NCI-H2107 (cell line): ENCODE measurements at places on chromosomes 6 and 20.

DNA sequence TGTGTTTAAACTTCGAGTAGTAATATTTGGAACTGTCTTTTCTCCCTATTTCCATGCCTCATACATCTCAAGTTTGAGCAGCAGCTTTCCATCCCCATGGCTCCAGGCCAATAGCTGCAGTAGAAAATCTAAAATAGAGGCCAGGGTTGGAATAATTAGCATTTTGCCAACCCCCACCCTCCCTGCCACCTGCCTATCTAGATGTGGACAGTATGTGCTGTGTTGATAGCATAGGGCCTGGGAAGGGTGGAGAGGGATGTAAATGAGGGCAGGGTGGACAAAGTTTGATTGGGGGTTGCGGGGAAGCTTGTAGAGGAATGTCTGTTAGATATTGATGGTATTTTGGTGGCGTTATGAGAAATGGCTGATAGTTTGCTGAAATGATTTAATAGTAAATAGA, 5.6 kb downstream of the TOP1 start:
- DNase-seq = no peak

GRCh38 chr6:47195011-47195650, 114.6 kb downstream of the TNFRSF21 start:
- no peak for DNase-seq

GRCh38 chr6:24666097-24666640, 530 bp downstream of the TDP2 start:
- no peak for DNase-seq

DNA sequence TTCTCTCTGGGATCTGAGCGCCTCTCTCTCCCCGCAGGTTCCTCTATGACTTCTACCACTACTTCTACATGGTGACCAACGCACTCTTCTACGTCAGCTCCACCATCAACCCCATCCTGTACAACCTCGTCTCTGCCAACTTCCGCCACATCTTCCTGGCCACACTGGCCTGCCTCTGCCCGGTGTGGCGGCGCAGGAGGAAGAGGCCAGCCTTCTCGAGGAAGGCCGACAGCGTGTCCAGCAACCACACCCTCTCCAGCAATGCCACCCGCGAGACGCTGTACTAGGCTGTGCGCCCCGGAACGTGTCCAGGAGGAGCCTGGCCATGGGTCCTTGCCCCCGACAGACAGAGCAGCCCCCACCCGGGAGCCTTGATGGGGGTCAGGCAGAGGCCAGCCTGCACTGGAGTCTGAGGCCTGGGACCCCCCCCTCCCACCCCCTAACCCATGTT, 36.3 kb upstream of the MRGBP start:
- no peak for DNase-seq

DNA sequence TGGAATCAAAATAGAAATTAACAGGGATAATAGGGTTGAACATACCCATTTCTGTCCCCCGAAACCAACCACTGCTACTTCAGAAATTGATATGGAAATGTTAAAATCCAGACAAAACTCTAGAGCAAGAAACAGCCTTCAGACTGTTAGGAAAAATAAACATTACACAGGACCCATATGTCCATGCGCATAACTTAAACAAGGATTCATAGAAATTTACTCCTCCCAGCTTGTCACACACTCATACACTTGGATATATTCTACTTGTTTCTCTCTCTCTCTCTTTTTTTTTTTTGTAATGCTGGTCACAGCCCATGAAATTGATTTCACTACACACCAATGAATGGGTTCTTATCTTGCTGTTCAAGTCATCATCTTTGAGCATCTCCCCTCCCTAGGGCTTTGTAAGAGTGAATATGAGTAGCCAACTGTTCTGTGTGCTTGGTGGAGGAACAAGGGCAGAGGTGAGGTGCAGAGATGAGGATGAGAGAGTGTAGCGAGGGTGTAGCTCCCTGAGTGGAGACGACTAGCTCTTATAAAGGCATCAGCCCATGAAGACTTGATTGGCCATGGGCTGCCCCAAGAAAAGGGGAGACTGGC, 61.8 kb upstream of the MLN start:
- no peak for DNase-seq

- no peak for DNase-seq
Measured at GRCh38 chr6:11724286-11724685, 54.3 kb downstream of the ADTRP start.

DNA sequence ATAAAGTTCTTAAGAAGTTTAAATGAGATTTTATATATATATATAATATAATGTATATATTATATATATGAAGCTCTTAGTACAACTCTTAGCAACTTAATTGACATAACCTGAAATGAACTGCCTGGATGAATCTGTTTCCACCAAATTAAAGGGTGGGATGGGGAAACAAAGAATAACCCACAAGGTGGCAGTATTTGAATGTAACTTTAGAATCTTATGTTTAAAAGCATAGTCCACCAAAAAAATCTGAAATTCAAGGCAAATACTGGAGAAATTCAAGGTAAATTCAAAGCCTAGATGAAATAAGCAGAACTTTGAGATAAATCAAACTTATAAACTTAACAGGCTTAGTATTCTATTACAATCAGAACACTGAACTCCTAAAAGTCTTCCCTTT, 4.4 kb upstream of the IBTK start:
- DNase-seq = no peak

DNA sequence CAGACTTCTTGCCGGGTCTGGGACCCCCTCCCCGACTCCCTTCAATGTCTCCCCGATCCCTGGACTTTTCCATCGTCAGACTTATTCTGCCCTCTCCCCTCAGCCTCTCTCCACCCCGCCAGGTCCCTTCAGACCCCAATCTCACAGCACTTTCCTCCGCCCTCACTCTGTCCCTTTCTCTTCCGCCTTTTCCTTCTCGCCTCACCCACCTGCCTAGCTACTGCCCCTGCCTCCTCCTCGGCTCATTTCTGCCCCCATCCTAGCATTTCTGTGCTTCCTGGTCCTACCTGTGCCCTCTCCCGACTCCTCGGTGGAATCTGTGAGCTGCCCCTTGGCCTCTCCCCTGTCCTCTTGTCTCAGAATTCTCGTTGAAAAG, 616 bp downstream of the CHMP4B start:
- no peak for DNase-seq

DNA sequence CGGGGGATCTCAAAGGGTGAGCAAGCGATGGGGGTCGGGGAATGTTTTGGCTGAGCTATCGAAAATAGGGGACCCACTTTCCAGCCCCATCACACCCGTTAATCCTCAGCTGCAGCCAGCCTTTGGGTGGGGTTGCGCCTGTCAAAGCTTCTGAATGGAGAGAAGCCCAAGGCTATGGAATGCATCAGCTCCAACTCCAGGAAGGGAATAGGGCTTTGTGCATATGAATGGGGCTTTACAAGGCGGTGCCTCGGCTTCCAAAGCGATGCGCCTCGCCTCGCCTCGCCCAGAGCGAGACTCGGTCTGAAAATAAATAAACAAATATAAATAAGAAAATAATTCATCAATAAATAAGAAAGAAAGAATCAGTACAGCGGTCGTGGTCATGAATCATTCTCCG, 751.4 kb upstream of the DEFB115 start:
- no peak for DNase-seq

GRCh38 chr6:89033461-89033860, 47.1 kb upstream of the PNRC1 start:
- DNase-seq = no peak

- DNase-seq = no peak
Measured at GRCh38 chr20:41657655-41658054, 39.5 kb upstream of the CHD6 start.

GRCh38 chr20:21175433-21175832, 49.6 kb downstream of the KIZ start:
- no peak for DNase-seq

DNA sequence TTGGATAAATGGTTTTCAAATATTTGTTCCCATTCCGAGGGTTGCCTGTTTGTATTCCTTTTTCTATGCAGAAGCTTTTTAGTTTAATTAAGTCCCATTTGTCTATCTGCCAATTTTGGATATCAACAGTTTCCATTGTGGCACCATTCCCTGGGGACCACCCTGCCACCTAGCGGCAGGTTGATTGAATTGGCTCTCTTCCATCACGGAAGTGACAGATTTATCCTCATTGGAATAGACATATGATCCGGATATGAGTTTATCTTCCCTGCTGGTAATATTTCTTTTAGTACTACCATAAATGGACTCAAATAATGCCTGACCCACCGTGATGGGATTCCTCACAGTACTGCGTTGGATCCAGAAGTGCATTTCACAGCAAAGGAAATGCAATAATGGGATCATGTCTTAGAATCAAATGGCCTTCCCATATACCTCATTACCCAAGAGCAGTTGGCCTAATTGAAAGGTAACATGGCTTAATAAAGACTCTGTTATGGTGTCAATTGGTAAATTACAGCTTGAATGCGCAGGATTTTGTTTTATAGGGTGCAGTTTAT, 327.0 kb downstream of the BMP2 start:
- DNase-seq = no peak

DNA sequence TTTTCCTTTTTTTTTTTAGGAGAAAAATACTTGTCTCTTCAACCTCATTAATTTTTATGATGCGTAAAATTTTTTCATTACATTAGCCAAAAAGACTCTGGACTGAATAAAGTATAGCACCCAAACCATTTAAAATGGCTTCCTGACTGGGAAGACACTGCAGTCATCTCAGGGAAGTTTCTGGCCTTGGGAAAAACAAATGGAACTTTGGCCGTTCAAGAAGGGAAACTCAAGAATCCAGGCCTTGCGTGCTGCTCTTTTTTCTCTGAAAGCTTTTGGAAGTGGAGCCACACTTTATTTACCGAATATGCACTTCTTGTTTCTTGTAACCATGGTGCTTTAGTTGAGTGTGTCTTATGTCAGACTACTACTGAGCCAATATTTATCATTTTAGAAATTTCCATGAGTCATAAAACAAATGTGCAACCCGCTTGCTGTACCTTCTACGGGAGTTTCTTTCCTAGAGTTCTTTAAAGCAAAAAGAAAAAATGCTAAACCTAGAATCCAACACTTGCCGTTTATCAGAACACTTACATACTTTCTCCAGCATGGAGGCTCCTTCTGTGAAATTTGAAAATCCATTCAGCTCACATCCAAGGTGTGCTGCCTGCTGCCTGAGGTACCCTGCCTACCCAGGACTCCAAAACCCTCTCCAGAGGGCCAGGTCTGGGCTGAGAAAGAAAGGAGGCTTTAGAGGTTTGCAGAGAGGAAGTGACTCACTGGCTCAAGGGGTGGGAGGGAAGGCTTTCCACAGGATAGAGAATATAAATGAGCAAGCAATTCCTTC, 11.5 kb upstream of the DSTN start:
- DNase-seq = no peak

- no peak for DNase-seq
Measured at GRCh38 chr6:155333414-155333813, 19.1 kb upstream of the TFB1M start.

GRCh38 chr20:38208523-38208922, 43.5 kb upstream of the TGM2 start:
- no peak for DNase-seq

- no peak for DNase-seq
Measured at GRCh38 chr6:26521600-26522391, 16.4 kb upstream of the HMGN4 start.

- DNase-seq = no peak
Measured at GRCh38 chr20:40335901-40336351, 353.1 kb downstream of the MAFB start.

- no peak for DNase-seq
Measured at GRCh38 chr6:135496800-135497411, 634 bp downstream of the AHI1 start.

DNA sequence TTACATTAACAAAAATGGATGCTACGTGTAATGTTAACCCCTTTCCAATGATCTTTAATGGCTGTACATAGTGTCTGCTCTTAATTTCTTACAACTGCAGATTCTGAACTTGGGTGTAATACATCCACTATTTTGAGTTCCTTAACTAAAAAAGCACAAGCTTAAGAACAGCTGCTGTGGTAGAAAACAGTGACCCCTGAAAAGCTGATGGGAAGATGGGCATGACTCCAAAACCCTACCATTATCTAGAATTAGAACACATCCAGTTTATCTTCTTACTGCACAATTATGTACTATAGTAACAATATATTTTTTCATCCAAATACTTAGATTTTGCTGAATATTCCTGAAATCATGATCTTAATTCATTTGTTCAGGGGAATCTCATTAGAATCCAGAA, 49.3 kb downstream of the LYRM4 start:
- DNase-seq = no peak

DNA sequence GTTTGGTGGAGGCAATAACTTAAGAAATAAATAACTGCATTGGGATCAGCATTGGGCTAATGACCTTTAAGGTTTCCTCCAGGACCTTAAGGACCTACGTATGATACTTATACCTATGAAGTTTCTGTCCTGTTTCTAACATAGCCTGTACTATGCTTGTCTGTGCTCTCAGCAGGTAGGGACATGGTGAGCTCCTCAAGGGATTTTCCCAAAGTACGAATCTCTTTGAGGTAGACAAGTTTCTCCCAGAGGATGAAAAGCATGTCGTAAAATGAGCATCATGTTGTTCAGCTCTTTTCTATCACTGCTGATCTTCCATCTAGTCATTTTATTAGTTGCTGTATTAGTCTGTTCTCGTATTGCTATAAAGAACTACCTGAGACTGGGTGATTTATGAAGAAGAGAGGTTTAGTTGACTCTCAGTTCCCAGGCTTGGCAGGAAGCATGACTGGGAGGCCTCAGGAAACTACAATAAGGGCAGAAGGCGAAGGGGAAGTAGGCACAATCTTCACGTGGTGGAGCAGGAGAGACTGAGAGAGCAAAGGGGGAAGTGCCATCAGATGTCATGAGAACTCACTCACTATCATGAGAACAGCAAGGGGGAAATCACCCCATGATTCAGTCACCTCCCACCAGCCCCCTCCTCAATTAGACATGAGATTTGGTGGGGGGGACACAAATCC, 77.8 kb upstream of the TGM3 start:
- DNase-seq = no peak

GRCh38 chr20:47325242-47325641, 31.3 kb downstream of the ZMYND8 start:
- no peak for DNase-seq
